Stomach (tissue), 19 donors: ENCODE measurements at places on chromosomes 7 and 10. TPM values are rescaled to one million over a fixed set of nuclear protein-coding genes. Genes with fewer than 3 reads are reported as not detected.

ARF5 gene
- polyA plus RNA-seq: 166 TPM

HILPDA gene
- polyA plus RNA-seq: 14.2 TPM

BLNK gene
- 22.0 TPM for polyA plus RNA-seq

NKX1-2 gene
- not detected for polyA plus RNA-seq

ZNF467 gene
- polyA plus RNA-seq: 16.4 TPM
